ENCODE measurements at places on chromosomes 7 and 10.

- peak; percentile 9 for DNase-seq
Observed at GRCh38 chr10:123945325-123945920, 53.8 kb upstream of the CPXM2 start.

GRCh38 chr7:110718503-110719205 is 372.3 kb upstream of the LRRN3 start:
- no peak for DNase-seq

DNA sequence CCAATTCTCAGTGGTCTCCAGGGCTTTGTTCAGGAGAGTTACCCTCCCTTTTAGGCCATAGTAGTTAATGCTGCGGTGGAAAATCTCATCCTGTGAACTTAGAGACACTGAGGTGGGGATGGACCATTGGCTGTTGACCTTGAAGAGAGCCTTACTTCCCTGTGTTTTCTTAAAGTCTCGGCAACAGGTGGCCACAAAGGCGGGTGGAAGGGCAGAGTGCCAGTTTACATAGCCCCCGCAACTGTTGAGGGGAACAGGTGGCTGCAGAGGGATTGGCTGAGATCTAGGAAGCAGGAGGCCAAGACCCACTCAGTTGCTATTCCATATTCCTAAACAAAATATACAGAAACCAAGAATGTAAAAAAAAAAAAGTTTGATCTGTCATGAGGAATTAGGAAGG is 160.6 kb downstream of the ST7 start:
- no peak for DNase-seq

GRCh38 chr10:113880236-113880635 is 25.8 kb downstream of the NHLRC2 start:
- DNase-seq: no peak

- DNase-seq: no peak
Observed at GRCh38 chr10:75475460-75476182, 44.2 kb downstream of the LRMDA start.

DNA sequence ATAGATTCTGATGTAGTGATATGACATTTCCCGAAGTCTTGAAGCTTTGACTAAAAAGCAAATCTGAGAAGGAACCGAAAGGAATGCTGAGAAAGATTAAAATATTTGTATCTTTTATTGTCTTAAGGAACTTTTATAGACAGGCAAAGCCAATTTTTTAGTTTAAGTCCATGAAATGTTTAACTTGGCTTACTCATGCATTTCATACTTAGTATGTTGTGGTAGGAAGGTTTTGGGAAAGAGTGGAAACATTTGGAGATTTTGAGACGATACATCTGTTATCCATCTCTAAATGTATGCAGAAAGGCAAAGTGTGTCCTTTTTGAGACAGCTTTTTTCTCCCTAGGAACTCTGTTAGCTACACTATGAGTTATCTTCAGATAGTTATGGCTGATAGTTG is 10.1 kb downstream of the TBC1D12 start:
- DNase-seq: no peak

DNA sequence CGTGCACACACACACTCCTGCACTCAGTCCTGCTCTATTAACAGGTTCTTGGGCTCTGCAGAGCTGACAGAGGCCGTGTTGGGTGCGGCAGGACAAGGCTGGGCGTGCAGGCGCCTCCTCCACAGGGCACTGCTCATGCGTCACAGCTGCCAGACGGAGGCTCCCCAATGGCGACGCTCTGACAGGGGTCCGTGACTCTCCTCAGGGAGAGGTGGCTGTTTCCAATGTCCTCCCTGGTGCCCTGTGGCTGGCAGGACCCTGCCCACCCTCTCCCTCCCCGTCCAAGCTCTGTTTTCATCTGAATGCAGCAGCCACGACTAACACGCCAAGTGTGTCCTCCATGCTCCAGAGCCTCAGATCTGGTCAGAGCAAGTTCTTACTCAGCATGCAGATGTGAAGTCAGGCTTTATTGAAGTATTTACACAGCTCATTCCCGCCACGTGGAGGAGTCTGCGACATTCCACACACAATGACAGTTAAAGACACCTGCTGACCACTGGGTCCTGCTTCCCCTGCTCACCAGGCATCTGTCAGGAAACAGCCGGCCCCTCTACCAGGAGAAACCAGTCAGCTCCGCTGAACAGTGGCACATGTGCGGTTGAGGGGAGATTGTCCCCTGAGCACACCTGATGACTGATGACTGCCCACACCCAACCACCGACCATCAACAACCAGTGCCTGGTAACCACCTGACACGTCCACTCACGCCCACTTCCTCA is 116.7 kb downstream of the VIPR2 start:
- DNase-seq: no peak

GRCh38 chr7:128168667-128169210 is 72.3 kb upstream of the LEP start:
- peak; percentile 61 for DNase-seq

DNA sequence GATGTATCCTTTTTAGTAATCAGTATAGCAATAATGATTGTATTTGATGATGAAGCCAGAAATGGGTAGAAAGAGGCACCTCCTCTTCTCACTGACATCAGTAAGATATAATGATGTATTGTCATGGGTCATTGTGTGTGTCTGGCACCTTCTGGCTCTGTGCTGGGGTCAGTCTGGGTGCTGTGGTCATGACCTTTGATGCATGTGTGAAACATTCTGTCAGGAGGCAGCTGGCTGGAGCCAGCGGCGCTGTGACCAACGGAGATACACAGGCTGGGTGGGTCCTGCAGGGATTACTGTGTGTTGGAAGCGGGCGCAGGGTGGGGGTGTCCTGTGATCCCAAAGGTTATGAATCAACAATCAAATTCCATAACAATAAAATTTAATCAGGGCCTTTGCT is 35.2 kb downstream of the EEPD1 start:
- no peak for DNase-seq

DNA sequence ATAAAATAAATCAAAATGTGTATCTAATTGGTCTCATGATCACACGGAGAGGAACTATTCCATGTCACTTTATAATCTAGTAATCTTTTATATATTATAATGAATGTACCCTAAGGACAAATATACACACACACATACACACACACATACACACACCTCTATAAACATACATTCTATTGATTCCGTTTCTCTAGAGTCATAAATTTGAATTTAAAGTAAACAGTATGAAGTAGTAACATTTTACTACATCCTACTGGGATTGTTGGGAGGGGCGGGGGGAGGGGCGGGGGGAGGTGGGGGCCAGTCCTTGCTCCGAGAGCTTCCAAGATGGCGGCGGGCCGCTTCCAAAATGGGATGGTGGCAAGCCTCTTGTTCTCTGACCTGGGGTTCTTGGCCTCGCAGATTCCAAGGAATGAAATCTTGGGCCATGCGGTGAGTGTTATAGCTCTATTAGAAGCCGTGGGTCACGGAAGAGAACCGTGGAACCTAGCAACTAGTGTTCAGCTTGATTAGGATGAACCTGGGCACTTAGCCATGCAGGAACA is 143.2 kb downstream of the REEP3 start:
- no peak for DNase-seq

- no peak for DNase-seq
Observed at GRCh38 chr10:6194311-6194710, 8.4 kb upstream of the PFKFB3 start.

DNA sequence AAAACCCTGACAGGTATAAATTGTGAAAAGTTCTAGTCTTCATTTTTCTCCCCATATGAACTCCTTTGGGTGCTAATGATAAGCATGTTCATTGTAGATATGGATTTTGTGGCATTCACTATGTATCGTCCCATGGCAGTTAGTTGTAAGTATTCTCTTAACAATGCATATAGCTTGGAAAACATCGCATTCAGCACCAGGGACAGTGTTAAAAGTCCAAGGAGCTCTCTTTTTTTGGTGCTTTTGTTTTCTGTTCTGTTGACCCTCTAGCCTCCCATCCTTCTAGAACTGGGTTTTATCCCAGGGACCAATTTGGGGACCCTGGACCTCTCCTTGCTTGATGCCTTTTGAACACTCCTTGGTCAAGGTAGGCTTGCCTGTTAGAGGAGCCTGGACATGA is 37.7 kb downstream of the INSYN2A start:
- no peak for DNase-seq

DNA sequence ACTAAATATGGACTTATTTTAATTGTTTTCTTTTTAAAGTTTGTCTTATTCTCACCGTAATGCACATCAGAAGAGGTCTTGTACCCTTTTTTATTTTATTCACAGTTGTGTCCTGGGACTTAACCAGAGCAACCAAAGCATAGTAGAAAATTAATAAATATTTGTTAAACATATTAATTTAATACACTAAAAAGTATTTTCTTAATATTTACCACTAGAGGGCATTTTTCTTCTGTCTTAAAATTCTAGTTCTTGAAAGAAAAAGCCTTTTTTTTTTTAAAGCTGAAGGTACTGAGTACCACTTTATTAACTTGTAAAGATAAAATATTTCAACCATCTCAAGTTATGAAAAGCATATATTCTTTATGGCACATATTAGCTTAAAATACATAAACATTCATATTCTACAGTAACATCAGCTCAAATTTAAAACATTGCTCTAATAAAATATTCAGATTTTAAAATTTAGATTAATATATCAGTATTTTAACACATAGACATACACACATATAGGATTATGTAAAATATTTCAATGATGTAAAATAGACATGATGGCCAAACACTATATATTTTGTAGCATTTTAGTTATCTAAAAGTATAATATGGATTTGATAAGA is 260.4 kb downstream of the SEMA3A start:
- no peak for DNase-seq

DNA sequence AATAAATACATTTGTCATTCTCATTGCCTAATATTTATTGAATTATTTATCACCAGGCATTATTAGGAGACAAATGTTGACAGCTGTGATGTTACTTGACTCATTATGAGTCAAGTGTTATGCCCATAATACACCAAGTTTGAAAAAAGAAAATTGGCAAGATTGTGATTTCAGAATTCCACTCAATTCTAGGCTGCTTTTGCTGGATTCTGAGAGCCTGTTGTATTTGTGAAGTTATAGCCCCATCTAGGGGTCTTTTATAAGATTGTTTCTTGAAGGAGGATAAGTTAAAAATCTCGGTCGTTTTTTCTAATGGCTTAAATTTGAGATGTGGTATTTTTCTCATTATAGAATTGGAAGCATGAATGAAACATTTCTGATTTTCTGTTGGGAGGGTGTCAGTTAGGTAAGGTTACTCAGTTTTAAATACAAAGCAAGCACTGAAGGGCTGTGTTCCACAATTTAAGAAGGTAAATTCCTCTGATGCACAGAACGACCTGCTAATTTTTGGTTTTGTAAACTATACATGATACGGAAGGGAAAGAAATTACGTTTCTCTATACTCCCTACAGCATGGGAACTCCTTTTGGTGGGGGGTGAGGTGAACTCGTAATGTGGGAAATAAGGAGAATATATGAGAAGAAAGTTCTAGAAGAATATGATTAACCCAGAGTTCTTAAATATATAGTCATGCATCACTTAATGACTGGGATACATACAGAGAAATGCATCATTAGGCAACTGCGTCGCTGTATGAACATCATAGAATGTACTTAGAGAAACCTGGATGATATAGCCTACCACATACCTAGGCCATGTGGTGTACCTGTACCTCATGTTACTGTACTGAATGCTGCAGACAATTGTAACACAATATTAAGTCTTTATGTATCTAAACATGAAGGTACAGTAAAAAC is 2.6 kb downstream of the STK31 start:
- peak; percentile 44 for DNase-seq

GRCh38 chr10:75547391-75548298 is 116.2 kb downstream of the LRMDA start:
- no peak for DNase-seq

- no peak for DNase-seq
Observed at GRCh38 chr7:49151146-49151545, 226.8 kb downstream of the CDC14C start.

GRCh38 chr10:63751836-63752235 is 230.6 kb downstream of the REEP3 start:
- DNase-seq: no peak

DNA sequence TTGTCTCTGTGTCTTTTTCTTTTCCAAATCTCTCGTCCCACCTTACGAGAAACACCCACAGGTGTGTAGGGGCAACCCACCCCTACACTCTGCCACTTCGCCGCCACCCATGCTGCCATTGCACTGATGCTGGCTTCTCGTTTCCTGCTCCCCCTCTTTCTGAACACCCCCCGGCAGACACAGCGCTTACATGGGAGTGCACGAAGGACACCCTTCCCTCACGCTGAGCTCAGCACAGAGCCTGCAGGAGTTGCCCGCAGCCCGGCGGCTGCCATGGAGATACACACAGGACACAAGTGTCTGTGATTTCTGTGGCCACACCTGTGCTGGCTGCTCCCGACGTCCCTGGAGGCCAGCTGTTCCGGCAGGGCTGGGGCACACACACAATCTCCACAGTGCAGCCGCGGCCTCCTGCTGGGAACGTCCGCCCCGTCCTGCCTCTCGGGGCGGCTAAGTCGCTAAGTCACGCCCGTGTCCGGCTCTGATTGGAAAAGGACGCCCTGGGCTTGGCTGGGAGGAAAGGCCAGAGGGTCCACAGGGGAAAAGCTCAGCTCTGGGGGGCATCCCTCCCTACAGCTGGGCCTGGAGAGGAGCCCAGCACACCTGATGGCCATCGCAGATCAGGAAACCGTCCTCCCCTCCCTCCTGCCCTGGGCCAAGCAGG is 349.8 kb downstream of the PTPRN2 start:
- peak; percentile 51 for DNase-seq
